NK-92 treated with Interleukin-12 subunit alpha and Interleukin-12 subunit beta, amount 100 ng/mL, for 24 hours (cell line): ENCODE measurements at places on chromosomes 13 and 19.

DNA sequence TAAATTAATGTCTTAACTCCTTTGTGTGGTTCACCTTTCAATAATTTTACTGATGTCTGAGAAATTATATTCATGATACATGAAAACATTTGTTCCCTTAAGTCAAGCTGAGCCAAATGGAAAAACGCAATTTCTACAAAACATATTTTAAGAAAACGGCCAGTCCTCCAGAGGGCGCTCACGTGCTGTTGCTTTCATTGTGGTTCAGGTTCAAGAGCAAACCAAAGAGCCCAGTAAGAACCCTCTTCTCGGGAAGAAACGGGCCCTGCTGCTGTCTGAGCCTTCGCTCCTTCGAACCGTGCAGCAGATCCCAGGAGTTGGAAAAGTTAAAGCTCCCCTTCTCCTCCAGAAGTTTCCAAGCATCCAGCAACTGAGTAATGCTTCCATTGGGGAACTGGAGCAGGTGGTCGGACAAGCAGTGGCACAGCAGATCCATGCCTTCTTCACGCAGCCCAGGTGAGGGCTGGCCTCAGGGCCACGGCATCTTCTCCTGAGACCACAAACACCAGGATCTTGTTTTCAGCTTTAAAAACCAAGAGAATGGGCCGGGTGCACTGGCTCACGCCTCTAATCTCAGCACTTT lies 4.3 kb downstream of the FAAP24 start:
- DNase-seq: peak; percentile 22

DNA sequence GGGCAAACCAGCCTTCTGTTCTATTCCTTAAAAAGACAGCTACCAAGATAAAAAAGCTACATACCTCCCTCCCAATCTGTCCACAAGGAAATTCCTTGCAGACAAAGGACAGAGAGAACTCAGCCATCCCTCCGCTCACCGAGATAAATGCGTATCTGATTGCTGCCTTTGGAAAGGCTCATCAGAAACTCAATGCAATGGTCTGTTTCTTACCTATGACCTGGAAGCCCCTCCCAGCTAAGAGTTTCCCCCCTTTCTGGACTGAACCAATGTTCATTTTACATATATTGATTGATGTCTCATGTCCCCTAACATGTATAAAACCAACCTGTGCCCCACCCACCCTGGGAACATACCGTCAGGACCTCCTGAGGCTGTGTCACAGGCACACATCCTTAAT lies 11.6 kb downstream of the BTBD2 start:
- DNase-seq: no peak

DNA sequence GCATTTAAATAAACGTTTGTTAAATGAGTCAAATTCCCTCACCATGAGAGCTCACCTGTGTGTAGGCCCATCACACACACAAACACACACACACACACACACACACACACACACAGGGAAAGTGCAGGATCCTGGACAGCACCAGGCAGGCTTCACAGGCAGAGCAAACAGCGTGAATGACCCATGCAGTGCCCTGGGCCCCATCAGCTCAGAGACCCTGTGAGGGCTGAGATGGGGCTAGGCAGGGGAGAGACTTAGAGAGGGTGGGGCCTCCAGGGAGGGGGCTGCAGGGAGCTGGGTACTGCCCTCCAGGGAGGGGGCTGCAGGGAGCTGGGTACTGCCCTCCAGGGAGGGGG lies 8.5 kb upstream of the CEACAM5 start:
- DNase-seq: no peak

DNA sequence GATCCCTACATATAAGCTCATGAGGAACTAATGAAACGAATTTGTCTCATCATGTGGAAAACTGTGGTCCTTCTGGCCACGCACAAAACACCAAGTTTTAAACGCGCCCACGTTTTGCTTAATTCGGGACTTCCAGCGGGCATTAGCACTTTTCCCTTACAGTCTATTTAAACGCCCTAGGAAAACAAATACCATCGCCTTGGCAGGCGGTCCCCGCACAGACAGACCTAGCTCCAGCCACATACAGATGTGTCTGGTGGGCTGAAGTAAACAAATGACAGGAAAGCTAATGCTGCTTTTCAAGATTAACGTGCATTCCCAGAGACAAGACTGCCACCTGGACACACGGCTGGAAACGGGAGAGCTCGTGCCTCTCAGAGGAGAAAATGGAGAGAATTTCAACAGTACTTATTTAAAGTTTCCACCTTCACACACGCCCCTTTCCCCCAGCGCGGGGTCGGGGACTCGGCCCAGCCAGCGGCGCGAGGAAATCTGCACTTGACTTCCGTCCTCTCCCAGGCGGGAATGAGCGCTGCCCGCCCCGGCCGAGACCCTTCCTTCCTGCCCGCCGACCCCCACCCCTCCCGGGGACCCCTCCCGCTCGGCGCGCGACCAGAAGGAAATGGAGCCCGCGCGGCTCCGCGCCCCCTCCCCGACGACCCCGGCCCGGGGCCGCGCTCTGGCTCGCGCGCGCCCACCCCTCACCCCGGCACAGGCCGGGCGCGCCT lies 931 bp downstream of the USP12 start:
- peak; percentile 23 for DNase-seq

DNA sequence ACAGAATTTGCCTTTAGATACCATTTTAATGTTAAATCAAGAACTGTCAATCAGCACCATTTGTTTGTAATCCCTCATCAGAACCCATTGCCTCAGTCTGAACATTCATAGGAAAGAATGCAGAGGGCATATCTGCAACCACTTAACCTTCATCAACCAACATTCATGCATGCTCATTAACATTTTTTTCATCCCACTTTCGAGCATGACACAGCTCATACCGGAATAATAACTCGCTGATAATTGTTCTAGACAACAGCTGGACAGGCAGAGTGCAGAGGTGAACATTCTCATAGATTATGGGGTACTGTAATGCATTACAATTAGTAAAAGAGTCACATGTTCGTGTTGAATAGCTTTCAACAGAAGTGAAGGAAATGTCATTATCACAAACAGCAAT lies 216.8 kb downstream of the DIAPH3 start:
- no peak for DNase-seq

DNA sequence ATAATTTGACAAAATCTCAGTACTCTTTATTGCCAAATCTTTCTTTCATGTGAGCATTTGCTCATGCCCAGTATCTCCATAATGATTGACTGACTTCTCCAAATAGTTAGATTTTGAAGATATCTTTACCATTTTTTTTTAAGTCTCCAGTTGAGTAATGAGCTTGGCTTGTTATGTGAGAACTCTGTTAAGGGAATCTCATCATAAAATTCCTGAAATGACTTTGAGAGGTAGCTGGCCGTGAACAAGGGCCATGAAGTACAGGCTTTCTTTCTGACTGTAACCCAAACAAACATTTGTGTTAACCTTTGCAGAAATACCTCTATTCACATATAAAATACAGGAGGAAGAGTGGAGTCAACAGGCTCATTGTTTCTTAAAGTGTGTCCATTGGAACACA lies 449.7 kb downstream of the IRS2 start:
- no peak for DNase-seq

GRCh38 chr19:33883859-33884519 lies 87.3 kb downstream of the KCTD15 start:
- DNase-seq: no peak

DNA sequence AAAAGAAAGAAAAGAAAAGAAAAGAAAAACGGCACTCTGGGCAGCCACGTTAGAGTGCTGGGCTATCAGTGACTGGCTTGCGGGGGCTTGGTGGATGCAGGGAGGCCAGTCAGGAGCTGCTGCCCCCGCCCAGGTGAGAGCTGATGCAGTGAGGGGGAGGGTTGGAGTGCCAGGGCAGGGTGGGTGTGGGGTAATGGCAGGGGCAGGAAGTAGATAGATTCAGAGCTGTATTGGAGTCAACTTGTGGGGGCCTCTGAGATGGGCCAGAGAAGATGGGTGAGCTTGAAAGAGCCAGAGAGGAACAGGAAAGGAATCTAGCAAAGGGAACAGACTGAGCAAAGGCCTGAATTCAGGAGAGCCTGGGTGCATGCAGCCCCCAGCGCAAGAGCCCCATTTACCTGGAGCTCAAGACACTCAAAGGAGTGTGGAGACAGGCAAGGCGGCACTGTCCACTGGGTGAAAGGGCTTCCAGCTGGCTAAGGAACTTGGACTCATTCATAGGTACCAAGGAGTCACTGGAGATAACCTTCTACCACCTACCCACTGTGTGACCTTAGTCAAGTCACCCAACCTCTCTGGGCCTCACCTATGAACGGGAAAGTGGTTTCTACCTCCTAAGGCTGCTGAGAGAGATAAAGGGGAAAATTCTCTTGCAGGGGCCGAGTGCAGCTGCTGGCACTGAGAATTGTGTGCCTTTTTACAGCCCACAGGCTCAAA lies 20.2 kb downstream of the VSTM2B start:
- DNase-seq: no peak

DNA sequence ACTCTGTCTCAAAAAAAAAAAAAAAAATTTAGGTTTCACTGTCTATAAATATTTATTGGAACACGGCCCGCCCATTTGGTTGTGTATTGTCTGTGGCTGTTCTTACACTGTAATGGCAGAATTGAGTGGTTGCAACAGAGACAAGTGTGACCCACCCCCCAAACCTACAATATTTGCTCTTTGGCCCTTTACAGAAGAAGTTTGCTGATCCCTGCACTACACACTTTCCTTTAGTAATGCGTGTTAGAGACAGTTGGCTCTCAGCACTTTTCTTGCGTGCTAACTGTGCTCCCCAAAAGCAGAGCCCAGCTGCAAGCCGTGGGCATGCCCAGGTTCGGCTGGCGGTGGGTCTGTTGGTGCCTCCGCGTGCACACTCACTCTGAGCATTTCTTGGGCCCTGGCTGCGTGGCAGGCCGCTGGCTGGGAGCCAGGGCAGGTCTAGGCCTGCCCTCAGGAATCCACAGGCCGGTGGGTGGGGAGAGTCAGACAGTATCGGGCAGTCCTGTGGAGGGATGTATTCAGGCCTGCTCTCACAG lies 72.6 kb downstream of the SIPA1L3 start:
- no peak for DNase-seq

GRCh38 chr19:953445-954271 lies 27.8 kb downstream of the ARID3A start:
- no peak for DNase-seq

- DNase-seq: no peak
These were observed 35.3 kb upstream of the NPAS1 start for GRCh38 chr19:46984077-46985010.

DNA sequence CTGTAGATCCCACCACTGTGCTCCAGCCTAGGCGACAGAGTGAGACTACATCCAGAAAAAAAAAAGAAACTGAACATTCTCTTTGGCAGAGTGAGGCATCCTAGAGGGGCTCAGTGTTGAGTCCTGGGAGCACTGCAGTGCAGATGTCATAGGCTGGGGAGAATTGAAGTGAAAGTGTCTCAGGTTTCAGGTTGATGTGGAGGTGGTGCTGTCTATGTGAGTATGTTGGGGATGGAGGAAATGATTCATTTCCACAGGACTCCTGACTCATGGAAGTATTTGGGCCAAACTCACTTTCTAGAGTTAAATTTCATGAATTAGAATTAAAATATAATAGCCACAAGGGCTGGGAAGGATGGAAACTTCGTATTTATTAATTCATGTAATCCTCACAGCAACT lies 134.4 kb upstream of the TSC22D1 start:
- DNase-seq: no peak

DNA sequence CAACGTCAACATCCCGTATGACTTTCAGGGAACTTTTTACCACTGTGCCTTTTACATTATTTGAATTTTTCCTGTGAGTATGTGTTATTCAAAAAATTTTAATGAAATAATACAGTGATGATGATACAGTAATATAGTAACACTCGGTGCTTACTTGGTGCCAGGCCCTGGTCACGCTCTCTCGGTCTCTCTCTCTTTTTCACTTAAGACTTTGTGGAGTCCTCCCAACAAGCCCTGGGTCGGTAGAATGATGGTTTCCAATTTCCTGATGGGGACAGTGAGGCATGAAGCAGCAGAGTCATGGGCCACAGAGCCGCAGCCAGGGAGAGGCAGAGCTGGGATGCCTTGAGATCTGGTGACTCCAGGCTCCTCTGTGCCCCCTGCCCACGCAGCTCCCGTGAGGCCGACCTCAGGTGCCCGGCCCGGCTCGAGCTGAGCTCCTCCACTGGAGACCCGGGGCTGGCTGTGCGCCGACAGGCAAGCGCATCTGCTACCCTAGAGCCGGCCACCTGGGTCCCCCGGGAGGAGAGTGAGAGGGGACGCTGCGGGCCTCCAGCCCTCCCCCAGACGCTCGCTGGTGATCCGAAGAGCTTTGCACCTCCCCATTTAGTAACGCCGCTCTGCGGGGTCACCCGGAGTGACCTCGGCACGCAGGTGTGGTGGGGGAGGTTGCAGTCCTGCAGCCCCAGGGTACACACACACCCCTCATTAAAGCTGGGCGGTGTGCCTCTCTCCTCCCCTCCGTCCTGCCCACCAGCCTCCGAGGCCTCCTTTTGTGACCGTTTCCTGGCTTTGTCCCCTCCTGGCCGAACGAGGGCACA lies 4.4 kb upstream of the SBK3 start:
- DNase-seq: no peak

DNA sequence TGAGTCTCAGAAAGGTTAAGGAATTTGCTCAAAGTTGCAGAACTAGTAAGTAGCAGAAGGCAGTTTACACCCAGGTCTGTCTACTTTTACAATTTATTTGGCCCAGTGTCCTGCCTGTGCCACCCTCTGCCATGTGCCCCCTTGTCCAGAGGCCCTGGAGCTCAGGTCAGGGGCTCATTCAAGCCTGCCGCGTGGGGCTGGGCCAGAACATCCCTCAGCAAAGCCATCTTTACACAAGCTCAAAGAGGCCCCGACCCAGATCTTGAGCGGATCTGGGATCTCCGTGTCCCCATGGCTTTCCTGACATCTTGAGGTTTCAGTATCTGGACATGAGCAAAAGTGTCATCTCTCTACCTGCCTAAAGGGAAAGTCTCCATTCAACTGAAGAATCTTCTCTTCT lies 76.4 kb upstream of the VSTM2B start:
- DNase-seq: no peak

DNA sequence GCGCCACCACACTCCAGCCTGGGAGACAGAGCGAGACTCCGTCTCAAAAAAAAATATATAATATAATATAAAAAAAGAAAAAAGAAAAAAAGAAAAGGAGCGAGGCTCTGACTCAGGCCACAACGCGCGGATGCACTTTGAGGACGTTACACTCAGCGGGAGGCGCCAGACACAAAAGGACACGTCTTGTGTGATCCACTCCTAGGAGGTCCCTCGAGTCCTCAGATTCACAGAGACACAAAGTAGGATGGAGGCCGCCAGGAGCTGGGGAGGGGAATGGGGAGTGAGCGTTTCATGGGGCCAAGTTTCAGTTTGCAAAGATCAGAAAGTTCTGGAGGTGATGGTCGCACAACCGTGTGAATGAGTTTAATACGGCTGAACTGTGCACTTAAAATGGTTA lies 8.5 kb upstream of the ABHD17A start:
- no peak for DNase-seq

- DNase-seq: no peak
These were observed 3.1 kb downstream of the AKAP11 start for GRCh38 chr13:42275098-42275471.

- no peak for DNase-seq
These were observed 72.3 kb downstream of the GPR12 start for GRCh38 chr13:26688286-26688685.

GRCh38 chr19:6987850-6988249 lies 33.4 kb downstream of the MBD3L2B start:
- DNase-seq: no peak

- DNase-seq: no peak
These were observed 10.8 kb downstream of the F2RL3 start for GRCh38 chr19:16899566-16900075.
